Lung (tissue), 17 donors: ENCODE measurements at places on chromosomes 2 and 18.
A peak's percentile ranks its signal among the peaks of the same experiment; 100 is the strongest.

DNA sequence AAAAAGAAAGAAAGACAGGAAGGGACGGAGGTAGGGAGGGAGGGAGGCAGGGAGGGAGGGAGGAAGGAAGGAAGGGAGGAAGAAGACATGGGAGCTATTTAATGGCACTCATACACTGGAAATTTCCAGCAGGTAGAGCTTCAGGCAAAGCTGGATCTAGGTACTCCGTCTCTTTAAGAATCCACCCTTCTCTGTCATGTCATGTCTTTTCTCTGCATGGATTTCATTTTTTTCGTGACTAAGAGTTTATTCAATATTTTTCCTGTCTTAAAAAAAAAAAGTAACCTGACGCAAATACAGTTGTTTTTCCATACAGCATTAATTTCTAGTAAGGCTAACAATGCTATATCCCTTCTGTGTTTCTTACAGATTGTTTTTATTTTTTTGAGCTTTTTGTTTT, 56.3 kb upstream of the MCFD2 start:
- no peak for DNase-seq

- no peak for DNase-seq
Observed at GRCh38 chr2:222322236-222322635, 23.4 kb upstream of the PAX3 start.

DNA sequence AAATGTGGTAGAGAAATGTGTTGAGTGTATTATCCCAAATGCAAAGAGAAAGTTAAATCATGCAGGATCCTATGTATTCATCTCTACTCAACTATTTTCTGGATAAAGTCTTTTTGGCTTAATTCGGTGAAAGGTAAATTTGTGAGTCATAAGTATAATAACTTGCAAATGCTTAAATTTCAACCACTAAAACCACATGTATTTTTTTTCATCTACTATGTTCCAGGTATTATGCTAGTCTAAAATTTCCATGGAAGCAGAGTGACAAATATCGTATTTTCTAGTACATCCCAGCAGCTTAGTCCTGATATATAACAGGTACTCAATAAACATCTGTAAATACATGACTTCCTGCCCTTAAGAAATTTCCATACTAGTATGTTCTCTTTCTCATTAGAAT, 6.2 kb downstream of the ALS2 start:
- DNase-seq = no peak

GRCh38 chr2:238433941-238434845, 7.5 kb downstream of the ASB1 start:
- no peak for DNase-seq

GRCh38 chr2:239263669-239264491, 136.9 kb downstream of the HDAC4 start:
- DNase-seq = peak; percentile 74

GRCh38 chr2:197498937-197499593, 575 bp downstream of the HSPD1 start:
- peak; percentile 70 for DNase-seq

- DNase-seq = no peak
Observed at GRCh38 chr2:164438490-164439205, 182.6 kb downstream of the GRB14 start.

- no peak for DNase-seq
Observed at GRCh38 chr2:165691615-165692014, 102.4 kb downstream of the GALNT3 start.

DNA sequence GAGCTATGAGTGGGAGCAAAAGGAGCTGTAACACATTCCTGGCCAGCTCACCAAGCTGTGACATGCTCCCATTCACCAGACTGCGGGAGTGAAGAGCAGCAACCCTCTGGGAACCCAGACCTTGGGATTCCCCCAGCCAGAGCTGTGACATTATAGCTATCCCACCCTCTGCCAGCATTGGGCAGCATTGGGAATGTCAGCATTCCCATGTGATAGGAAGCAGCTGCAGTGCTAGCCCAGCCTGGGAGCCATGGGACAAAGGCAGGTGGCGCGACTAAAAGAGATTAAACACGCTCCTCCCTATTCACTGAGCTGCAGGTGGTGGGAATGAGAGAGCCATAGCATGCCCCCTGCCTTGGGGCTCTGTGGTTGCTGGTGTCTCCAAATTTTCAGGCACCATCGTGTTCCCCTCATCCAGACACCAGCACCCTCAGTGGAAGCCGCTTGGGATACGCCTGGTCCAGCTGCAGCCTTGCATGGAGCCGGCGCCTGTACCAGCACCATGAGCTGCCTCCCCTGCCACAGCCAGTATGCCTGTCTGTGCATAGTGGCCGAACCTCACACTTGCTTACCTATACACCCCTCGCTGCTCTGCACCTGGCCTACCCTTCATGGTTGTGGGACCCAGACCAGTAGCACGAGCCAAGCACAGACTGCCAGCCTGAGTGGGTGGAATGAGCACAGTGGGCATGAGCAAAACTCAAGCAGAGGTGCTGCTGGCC, 695.6 kb upstream of the GCFC2 start:
- DNase-seq = no peak

DNA sequence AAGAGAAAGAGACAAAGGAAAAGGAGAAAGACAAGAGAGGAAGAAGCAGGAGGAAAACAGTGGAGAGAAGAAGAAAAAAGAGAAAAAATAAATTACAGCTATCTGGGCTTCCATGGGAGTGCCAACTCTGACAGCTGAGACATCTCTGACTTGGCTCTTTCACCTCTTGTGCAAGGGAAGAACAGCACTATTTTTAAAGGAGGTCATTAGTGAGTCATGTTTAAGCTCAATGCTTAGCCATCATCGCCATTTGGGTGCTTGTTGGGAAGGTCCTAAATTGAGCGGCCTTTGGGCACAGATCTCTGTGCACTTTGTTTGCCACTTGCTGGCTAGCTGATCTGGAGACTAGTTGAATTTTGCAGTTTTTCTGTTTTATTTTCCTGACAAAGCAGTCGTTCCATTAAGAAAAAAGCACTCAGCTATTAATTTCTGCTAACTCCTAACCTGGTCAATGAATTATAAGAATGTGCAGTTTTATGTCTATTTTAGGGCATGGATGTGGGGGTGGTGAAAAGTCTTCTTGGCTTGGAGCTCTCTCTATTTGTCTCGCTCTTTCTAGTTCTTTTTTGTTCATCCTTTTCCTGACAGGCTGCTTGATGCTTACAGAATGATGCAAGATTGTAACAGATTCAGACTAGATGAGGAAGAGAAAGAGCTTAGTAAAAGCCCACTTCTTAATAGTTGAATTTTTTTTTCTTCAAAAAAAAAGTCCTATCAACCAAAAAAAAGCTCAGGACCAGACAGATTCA, 231.5 kb downstream of the SLC8A1 start:
- DNase-seq = peak; percentile 64

GRCh38 chr2:112682101-112682500, 36.4 kb downstream of the SLC20A1 start:
- no peak for DNase-seq

DNA sequence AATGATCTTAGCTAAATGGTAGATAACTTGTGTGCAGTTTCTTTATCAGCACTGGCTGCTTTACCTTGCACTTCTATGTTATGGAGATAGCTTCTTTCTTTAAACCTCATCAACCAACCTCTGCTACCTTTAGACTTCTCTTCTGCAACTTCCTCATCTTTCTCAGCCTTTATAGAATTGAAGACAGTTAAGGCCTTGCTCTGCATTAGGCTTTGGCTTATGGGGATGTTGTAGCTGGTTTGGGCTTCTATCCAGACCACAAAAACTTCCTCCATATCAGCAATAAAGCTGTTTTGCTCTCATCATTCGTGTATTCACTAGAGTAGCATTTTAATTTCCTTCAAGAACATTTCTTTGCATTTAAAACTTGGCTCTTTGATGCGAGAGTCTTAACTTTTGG, 123.7 kb downstream of the PIK3C3 start:
- DNase-seq = no peak

- DNase-seq = no peak
Observed at GRCh38 chr18:53701697-53702096, 522.8 kb downstream of the MBD2 start.

DNA sequence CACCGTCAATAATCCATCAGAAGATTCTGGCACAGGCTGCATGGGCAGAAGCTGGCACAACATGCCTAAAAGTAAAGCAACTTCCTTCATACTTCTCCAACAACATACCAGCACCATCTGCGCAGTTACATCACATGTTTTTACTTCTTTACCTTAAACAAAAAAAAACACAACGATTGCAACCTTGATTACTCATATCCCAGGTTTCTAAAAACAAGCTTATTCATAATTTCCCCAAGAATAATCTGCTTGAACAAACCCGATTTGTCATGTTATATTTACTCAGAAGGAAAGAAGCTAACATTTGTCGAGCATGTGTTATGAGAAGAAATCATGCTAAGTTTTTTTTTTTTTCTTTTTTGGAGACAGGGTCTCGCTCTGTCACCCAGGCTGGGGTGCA, 54.7 kb downstream of the THADA start:
- DNase-seq = no peak

- no peak for DNase-seq
Observed at GRCh38 chr2:236284208-236284607, 20.0 kb upstream of the ASB18 start.

- DNase-seq = no peak
Observed at GRCh38 chr2:18049325-18049724, 170.9 kb downstream of the KCNS3 start.

DNA sequence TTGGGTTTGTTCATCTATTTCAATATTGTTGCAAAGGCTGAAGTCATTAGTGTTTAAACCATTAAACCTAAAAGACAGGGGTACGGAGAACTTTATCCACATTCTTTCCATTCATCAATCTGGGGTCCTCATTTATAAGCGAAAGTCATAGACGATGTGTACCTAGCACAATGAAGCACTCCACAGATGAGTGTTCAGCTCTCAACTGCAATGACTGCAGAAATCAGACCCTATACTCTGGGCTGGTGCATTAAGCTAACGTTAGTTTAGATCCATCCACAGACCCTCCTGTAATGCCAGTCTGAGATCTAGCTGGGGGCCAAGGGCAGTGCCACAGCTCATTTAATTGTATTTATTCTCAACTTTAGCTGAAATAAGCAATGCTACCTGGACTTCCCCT, 155.2 kb downstream of the AFF3 start:
- no peak for DNase-seq

DNA sequence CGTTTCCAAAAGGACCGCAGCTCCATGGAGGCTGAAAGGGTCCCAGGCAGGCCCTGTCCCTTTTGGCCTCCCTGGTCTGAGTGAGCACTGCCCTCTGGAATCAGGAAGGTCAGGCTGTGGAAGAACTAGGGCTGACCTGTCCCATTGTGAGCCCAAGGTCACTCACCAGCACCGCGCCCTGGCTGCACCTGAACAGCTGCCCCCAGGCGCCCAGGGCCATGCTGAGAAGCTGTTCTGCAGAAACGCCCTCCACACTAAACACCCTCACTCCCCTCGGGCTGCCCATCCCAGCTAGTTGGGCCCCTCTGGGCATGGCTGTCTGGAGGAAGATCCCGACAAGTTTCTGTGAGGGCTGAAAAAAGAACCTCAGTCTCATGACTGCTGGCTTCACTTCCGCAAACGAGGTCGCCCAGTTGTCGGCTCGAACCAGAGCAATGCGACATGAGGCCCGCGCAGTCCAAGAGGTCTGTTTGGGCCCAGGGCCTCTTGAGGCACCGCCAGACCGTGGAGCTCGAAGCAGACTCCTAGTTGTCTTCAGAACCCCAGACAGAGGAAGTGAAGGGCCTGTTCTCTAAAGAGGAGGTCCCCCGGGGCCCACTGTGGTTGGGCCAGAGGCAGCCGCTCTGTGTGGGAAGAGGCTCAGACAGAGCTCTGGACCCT, 64.4 kb downstream of the INPP5D start:
- no peak for DNase-seq

DNA sequence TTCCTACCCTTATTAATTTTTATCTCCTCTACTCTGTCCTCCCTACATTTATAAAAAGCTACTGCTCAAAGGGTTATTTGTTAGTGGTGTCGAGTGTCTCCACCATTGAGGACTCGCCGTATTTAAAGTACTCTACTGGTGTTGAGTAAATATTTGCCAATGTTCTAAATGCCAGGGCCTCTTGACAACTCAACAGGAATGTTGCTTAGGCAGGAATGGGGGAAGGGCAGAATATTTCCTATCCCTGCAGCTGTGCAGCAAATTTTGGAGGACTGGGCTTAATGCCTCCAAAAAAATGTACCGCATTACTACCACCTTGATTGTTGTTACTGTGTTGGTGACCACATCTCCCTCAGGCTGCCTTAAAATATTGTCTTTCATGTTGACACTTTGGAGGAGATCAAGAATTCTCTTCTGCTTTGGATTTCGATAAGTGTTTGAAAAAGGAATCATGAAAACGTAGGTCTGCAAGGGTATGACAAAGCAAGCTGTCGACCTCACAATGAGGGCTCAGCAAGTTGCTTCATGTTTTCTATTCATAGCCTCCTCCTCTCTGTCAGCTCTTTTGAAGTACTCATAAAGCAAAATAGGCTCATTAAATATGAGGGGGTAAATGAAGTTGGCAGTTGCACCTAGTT, 84.3 kb downstream of the EFEMP1 start:
- DNase-seq = peak; percentile 91

GRCh38 chr2:10832203-10832936, 19.8 kb upstream of the PDIA6 start:
- DNase-seq = peak; percentile 89

DNA sequence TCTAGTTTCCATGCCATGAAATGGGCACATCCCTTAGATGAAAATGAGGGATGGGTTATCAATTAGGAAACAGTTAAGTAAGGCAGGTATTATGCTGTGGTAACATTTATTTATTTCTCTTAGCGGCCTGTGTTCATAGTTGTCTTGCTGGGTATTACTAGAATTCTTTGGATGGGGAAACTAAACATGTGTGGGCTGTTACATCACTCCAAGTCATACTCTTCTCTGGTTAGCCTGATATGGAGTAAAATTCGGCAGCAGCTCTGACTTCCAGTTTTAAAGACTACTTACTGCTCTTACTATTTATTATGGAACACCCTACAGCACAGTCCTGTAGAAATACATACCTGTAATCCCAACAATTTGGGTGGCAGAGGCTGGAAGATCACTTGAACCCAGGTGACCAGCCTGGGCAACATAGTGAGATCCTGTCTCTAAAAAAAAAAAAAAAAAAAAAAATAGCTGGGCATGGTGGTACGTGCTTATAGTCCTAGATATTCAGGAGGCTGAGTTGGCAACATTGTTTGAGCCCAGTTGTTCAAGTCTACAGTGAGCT, 33.1 kb upstream of the RASGRP3 start:
- no peak for DNase-seq

- DNase-seq = no peak
Observed at GRCh38 chr2:182540252-182540651, 113.4 kb upstream of the PDE1A start.

DNA sequence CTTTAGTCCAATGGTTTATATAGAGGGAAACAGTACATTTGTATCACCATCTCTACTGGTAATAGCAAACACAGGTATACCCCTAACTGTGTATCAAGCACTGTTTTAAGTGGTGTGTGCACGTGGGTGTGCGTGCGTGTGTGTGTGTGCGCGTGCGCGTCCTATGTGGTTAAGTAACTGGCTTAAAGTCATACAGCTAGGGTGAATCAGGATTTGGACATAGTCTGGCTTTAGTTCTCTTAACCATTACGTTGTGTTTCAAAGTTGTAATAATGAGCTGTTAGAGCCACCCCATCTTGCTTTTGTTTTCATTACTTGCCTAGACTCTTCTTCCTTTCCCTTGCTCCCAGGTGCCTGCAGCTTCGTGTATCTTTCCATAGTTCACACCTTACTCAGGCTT, 2.1 kb downstream of the HADHB start:
- no peak for DNase-seq

GRCh38 chr2:110113961-110114591, 1.5 kb downstream of the MALL start:
- no peak for DNase-seq

- DNase-seq = no peak
Observed at GRCh38 chr18:54250846-54251261, 18.5 kb upstream of the POLI start.

GRCh38 chr2:24958411-24958935, 13.3 kb downstream of the DNAJC27 start:
- DNase-seq = no peak

- DNase-seq = no peak
Observed at GRCh38 chr2:58569475-58570185, 328.5 kb upstream of the FANCL start.
